ENCODE measurements at places on chromosomes 7 and 10.

DNA sequence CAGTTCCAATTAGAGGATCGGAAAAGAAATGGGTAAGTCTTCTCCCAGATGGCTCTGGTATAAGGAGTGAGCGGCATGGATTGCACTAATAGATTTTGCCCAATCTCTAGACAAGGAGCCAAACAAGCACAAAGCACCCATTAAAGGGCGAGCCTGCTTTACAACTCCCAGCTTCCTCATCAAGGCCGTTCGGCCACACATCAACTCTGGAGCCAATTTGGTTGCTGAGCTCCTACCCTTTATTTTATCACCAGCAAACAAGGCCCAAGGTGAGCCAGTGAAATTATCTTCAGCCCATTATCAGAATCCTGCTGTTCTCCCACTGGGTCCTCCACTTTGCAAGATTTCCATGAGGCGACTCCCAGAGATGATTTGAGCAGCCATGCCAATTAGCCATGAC lies 292.2 kb upstream of the NPVF start:
- no peak for DNase-seq

DNA sequence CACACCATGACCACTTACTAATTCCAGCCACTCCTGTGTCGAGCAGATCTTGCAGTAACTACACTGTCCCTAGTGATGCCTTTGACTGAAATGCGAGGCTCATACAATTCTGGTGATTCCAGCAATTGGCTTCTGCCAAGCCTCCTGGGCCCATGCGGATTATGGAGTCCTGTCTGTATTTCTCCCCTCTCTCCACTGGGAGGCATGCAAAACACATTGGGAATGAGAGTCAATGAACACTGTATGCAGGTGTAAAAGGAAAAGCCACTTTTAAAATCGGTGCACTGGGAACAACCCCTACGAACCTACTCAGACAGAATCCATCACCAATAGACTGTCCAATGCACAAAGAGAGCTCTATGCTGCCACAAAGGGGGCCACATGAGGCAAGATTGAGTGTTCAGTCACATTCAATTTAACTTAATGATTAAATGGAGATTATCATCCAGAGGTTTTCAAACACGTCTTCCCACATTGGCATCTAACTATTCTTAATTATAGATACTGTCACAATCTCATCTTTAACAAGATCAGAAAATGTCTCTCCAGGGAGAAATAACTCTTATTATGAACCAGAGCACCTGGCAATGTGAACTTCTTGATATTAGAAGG lies 550.6 kb downstream of the GLRX3 start:
- no peak for DNase-seq

DNA sequence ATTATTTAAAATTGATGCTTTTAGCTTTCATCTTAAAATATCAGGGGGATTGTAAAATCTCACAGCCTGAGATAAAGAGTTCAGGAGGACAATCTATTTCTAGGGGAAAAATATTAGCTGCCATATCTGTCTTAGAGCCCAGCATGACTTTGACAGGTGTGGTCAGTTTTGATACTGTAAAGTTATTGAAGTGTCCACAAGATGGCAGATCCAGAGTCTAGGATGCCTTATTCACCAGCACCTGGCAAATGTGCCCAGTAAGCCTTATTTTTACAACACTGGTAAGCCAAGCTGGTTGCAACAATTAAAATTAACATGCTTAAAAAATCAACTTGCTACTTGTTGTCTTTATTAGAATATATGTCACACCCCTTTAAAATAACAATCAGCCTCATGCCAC lies 579.3 kb downstream of the SH2D4B start:
- no peak for DNase-seq

- DNase-seq, result no peak
These were observed 491.7 kb downstream of the ARL4A start for GRCh38 chr7:13179011-13179582.

GRCh38 chr7:22157552-22157951 lies 199.4 kb downstream of the RAPGEF5 start:
- no peak for DNase-seq

- no peak for DNase-seq
These were observed 17.1 kb downstream of the YKT6 start for GRCh38 chr7:44217852-44218402.

DNA sequence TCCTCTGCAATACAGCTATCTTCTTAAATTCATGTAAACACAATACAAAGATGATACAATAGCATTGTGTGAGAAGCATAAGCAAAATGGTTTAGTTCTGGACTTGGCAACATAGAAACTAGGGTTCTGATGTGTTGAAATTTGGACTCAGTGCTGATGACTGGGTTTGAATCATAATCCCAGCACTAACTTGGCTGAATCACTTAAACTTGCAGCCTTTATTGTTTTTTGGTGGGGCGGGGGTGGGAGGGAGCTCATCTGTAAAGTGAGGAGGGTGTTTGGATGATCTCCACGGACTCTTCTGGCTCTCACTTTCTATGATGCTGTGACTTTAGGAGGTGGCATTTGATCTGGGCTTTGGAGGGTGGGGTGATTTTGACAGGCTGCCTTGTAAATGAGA lies 158.2 kb downstream of the WNT2 start:
- DNase-seq, result no peak

DNA sequence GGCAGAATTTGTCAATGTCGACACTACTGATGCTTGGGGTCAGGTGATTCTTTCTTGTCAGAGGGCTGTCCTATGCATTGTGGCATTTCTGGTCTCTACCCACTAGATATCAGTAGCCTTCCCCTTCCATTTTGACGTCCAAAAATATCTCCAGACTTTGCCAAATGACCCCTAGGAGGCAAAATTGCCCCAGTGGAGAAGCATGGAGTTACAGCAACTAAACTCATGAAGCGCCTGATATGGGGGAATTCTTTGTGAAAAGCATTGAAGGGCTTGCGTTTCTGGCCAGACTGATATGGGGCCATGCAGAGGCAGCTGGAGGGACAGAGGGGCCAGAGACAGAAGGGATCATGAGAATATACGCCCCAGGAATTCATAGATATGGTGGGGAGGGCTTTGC lies 43.6 kb downstream of the ADRB1 start:
- DNase-seq, result no peak

GRCh38 chr7:80133361-80134114 lies 1.1 kb upstream of the GNAI1 start:
- no peak for DNase-seq

DNA sequence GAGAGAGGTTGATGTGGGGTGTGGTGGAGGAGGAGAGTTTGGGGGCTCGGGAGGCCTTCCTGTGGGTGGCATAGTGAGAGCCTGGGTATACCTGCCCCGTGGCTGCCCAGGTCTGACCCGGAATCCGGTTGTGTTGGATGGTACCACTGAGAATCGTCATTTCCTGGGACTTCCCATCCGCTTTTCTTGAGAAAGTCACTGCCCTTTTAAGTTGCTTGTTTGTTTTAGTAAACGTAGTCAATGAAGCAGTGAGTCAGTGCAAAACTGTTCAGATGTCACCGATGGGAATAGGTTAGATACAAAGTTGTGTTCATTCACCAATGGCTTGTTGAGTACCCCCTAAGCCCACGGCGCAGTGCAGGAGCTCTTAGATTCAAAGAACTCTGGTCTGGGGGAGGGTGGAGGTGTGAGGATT lies 285.8 kb downstream of the CAMK1D start:
- peak; percentile 15 for DNase-seq
